AG04450 (cell line): ENCODE measurements at places on chromosomes 6 and 20. TPM values are rescaled to one million over a fixed set of nuclear protein-coding genes. Genes with fewer than 3 reads are reported as not detected.

ALDH5A1 gene
- 0.11 and 0.35 TPM in 2 replicates for polyA plus RNA-seq

GRCh38 chr6:134077301-134077700 lies 24.9 kb upstream of the SLC2A12 start:
- DNase-seq: no peak

DNA sequence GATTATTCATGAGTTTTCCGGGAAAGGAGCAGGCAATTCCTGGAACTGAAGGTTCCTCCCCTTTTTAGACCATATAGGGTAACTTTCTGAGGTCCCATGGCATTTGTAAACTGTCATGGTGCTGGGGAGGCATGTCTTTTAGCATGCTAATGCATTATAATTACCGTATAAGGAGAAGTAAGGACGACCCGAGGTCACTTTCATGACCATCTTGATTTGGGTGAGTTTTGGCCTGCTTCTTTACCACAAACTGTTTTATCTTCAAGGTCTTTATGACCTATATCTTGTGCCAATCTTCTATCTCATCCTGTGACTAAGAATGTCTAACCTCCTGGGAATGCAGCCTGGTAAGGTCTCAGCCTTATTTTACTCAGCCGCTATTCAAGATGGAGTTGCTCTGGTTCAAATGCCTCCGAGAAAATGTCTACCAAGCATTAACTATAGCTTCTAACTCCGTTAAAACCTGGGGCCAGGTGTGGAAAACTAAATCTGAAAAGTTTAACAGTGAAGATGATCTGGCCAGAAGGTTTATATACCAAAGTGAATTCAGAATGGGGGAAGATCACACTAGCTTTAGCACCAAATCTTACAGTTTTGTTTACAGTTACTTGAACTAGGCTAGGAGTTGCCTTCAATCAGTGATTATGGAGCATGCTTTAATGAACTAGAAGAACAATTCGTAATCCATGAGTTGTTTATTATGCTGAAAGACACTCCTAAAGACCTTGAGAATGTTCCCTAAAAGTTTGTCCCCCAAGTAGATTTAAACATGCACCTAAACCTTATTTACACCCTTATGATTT lies 80.0 kb upstream of the TOP1 start:
- DNase-seq: no peak

- no peak for DNase-seq
These were observed 157.5 kb downstream of the TBX18 start for GRCh38 chr6:84606860-84607259.
